Stimulated activated CD4-positive, alpha-beta T cell treated with anti-CD3 and anti-CD28 coated beads, Interleukin-4, amount 100 ng/mL, for 4 hours (primary cell): ENCODE measurements at places on chromosomes 16 and 17.

DNA sequence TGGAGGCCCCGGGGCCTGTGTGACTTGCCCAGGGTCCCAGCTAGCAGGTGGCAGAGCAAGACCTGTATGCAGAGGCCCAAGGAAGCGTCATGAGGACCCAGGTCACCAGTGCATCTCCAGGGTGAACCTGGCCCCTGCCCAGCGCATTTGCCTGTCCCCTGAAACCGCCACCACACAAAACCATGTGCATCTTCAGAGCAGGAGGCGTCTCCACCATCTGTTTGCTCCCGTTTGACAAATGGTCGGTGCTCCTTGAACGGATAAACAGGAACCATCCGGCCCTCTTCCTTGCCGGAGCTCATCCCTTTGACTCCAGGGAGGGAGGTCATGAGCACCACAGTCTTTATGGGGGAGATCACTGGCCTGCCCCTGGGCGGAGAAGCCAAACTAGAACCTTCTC is 62.5 kb downstream of the JPH3 start:
- no peak for DNase-seq

GRCh38 chr16:65121870-65122723 is at the start of gene CDH11:
Gene CDH11, minus strand, starts transcription at chr16:65122063. Its CDS starts 117,194 bp downstream, at chr16:65004869.
- DNase-seq = no peak

DNA sequence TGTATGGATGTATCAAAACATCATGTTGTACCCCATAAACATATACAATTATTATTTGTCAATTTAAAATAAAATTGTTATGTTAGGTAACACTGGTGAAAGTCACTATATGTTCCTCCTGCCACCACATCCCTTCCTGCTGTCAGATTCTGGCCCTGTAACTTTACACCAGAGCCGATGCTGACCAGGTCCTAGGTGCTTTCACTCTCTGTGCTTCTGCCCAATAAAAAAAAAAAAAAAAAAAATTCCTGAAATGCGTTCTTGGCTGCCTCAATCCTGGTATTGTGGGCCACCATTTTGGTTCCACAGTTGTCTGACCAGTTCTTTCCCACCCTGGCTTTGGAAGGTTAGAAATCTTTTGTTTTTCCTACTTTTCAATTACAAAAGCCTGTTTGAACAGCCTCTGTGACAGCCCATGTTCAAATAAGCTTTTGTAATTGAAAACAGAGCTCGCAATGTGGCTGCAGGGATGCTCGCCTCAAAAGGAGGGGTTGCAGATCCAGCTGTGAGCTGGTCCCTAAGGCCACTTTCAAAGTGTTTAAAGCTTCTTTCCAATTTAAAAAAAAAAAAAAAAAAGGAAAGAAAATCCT is 831.0 kb upstream of the EEF2KMT start:
- no peak for DNase-seq

- no peak for DNase-seq
Observed at GRCh38 chr16:67884684-67885083, at the start of gene NRN1L. Gene NRN1L, plus strand, starts transcription at chr16:67884885. Its CDS starts 19 bp downstream, at chr16:67884904.

DNA sequence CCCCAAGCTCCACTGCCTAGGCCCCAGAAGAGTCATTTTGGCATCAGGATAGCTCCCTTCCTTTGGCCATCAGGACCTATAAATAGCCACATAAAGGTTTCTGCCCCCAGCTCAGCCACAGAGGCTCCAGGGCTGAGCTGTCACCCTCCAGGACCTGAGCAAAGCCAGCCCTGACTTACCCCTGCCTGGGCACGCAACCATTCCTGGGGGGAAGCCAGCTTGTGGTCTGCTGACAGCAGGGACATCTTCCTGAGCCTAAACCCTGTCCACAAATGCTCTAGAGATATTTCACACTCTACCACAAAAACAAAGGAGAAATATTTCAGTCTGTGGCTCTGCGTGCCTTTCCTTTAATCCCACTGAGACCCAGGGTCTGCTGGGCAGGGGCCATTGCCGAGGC is 123.7 kb upstream of the CCL2 start:
- no peak for DNase-seq

DNA sequence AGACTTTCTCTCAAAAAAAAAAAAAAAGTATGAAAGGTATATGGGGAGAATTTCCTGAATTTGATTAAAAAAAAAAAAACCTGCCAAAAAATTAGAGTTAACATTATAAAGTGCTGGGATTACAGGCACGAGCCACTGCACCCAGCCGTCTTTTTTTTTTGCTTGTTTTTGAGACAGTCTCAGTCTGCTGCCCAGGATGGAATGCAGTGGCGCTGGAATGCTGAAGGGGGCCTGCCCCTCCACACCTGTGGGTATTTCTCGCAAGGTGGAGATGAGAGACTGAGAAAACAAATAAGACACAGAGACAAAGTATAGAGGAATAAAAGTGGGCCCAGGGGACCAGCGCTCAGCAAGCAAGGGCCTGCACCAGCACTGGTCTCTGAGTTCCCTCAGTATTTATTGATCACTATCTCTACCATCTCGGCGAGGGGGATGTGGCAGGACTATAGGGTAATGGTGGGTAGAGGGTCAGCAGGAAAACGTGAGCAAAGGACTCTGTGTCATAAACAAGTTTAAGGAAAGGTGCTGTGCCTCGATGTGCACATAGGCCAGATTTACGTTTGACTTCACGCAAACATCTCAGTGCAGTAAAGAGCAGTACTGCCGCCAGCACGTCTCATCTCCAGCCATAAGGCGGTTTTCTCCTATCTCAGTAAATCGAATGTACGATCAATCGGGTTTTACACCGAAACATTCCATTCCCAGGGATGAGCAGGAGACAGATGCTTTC is 117.2 kb downstream of the GOSR1 start:
- no peak for DNase-seq

GRCh38 chr17:296906-297690 is 55.5 kb downstream of the RPH3AL start:
- DNase-seq = no peak

DNA sequence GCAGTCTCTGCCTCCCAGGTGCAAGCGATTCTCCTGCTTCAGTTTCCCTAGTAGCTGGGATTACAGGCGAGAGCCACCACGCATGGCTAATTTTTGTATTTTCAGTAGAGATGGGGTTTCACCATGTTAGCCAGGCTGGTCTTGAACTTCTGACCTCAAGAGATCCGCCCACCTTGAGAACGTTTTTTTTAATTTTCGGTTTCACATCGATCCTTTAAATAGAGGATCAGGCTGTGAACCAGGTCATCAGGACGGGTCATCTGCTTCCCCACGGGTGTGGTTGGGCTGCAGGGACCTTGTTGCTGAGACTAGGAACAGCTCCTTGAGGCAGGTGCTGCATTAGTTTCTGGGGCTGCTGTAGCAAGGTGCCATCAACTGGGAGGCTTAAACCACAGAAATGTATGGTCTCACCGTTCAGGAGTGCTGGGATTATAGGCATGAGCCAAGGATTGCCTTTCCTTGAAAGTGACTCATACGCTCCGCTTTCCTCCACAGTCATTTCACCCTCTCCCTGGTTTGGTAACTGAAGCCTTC is 7.9 kb upstream of the NAGPA start:
- DNase-seq = no peak

- DNase-seq = no peak
Observed at GRCh38 chr17:22266231-22266630, 573.9 kb downstream of the KCNJ18 start.

DNA sequence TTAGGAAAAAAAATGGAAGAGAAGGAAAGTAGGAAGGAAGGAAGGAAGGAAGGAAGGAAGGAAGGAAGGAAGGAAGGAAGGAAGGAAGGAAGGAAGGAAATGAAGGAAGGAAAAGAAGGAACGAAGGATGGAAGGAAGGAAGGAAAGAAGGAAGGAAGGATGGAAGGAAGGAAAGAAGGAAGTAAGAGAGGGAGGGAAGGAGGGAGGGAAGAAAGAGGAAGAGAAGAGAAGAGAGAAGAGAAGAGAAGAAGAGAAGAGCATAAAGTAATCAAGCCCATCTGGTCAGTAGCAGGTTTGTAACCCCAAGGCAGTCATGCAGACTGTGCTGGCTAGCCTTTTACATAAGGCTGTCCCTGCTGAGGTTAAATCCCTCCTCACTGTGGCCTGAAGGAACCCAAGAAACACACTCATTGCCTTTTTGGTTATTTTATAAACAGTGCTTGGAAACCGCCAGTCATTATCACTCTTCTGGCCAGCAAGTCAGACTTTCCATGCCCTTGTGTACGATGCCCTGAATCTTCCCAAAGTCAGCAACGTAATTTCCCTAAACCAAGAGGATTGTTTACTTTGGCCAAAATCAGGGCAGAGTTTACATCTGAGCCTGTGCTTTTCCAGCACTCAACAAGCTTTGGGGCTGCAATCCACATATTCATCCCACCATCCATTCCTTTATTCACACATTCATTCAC is 409.6 kb upstream of the MAF start:
- DNase-seq = no peak

DNA sequence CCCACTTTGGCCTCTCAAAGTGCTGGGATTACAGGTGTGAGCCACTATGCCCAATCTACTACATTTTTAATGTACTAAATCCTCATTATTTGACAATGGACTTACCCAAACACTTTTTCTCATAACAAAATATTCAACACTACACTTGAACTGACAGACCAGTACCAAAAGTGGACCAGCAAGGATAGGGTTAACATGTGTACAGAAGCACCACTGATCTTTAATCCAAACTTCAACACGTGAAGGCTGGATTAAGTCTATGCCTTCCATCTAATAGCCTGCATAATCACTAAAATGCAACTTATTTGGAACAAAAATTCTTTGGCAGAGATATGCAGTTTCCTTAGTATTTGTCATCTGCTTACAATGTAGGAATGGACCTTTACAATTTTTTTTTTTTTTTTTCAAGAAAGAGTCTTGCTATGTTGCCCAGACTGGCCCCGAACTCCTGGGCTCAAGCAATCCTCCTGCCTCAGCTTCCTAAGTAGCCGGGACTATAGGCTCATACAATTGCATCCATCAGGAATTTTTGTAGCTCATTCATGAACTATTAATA is 60.0 kb upstream of the BCAR1 start:
- no peak for DNase-seq

GRCh38 chr17:80313160-80313829 is 52.6 kb downstream of the RNF213 start:
- DNase-seq = no peak

DNA sequence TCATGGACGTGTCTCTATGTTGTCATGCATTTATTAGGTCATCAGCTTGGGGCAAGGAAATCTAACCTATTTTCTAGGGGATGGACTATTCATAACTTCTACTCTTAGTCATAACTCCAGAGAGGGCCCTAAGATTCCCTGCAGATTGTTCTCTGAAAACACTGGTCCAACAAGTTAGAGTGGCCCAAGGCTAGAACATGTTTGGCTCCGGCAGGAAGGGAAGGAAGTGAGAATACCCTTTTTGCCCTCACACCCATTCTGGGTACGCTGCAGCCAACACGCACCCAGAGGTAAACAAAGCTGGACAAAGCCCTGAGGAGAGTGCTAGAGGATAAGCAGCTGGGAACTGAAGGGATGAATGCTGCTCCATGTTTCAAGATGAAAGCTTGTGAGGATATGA is 9.9 kb downstream of the C16orf86 start:
- DNase-seq = no peak

DNA sequence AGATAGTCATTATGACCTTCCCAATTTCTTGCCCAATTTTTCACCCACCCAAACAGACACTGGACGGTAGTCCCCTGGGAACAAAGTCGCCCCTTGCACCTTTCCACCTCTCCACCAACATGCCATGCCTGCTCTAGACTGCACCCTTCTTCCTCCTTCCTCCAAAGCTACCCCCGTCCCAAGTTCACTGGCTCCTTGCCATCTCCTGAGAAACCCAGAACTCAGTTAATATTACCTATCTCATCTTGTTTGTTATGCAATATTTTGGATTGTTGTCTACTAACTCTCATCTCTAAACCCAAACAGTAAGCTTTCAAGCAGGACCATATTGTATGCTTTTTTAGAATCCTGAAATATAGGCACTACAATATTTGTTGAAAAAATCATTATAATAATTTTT is 63.3 kb downstream of the USP31 start:
- DNase-seq = no peak

GRCh38 chr17:41917679-41918313 is 955 bp downstream of the ACLY start:
- DNase-seq = no peak

GRCh38 chr16:86298758-86299134 is 211.6 kb upstream of the FOXF1 start:
- DNase-seq = no peak

DNA sequence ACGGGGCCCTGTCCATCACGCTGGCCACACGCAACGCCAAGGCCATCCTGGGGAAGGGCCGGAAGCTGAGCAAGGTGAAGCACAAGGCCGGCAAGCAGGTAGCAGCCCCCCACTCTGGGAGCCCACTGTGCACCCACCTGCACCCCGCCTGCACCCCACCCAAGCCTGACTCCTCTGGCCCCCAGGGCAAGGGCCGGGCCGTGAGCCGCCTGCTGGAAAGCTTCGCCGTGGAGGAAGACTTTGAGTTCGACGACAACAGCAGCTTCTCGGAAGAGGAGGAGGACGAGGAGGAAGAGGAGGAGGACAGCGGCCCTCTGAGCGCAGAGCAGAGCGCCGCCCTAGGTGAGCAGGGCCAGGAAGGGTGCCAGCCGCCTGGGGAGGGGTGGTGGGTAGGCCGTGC is 54.0 kb downstream of the ACTG1 start:
- DNase-seq = no peak

GRCh38 chr16:69494991-69495392 is 70.6 kb downstream of the CYB5B start:
- peak; percentile 9 for DNase-seq

DNA sequence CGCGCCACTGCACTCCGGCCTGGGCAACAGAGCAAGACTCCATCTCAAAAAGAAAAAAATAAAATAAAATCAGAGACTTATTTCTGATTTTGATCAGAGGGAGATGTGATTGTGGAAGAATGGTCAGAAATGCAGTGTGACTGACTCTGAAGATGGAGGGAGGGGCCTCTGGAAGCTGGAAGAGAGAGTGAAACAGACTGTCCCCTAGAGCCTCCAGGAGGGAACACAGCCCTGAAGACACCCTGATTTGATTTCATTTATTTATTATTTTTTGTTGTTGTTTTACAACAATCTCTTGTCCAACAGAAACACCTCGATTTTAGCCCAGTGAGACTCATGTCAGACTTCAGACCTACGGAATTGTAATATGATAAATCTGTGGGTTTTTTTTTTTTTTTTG is 26.1 kb downstream of the BCL7C start:
- DNase-seq = no peak

GRCh38 chr17:48106802-48107136 is 797 bp upstream of the SNX11 start:
- no peak for DNase-seq

DNA sequence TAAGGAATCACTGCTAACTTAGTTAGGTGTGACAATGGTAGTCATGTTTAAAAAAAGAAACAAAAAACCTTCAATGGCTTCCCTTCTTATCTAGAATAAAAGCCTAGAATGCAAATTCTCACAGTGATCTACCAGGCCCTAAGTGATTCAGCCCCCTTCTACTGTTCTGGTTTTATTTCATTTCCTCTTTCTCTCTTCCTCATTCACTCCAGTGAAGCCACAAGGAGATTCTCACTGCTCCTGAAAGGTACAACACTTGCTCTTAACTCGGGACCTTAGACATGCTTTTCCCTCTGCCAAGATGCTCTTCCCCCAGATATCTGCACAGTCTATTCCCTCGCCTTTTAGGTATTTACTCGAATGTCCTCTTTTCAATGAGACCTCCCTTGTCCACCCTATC is 3.7 kb downstream of the PIGS start:
- no peak for DNase-seq

- no peak for DNase-seq
Observed at GRCh38 chr17:80307994-80308691, 47.5 kb downstream of the RNF213 start.
